ENCODE measurements at places on chromosomes 1 and 21.

GRCh38 chr1:218459878-218460711 lies 115.0 kb downstream of the TGFB2 start:
- no peak for DNase-seq

- DNase-seq, result peak; percentile 74
These were observed 10.7 kb upstream of the RGS16 start for GRCh38 chr1:182614796-182615454.

DNA sequence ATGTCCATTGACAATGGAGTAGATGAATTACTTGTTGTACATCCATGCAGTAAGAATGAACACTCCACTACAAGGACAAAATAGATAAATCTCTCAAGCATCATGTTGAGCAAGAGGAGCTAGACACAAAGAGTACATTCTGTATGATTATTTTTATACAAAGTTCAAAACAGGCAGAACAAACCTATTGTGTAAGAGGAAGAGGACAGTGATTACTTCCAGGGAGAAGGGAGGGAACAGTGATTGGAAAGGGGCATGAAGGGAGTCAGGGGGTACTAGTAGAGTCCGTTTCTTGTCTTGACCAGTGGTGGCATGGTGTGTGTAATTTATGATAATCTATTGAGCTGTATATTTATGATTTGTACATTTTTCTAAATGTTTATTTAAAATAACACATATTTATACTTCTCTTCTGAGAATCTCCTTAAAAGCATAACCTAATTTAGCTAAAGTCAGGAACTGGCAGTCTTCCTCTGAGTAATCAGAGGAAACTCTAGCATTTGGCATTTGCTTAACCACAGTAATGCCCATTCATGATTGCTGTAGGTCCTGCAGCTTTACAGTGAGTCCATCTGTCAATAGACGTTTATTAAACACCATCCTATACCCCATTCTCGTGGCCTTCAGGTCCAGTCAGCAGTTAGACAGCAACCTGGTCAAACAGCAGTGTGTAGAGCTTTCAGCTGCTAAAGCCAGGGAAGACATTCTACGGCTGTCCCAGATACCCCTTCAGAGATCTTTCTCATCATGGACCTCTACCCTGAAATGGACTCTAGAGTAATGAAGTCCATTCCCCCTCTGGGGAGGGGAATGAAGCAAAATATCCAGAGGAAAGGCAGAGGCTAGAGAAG lies 114.1 kb upstream of the GALNT2 start:
- DNase-seq, result no peak

DNA sequence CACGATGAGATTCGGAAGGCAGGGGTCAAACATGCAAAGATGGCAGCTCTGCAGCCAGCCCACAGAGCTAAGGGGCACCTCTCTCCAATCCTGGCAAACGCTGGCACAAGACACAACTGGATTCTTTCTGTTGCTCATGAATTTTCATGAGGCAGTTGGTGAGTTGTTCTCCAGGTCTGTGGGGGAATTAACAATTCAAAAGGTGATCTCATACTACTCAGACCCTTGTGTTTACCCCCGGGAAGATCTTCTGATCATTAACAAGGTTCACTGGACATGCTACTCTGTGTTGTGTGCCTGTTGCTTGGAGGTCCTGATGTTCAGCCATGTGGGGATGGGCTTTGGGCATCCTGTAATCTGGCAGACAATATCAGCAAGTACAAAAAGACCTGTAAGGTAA lies 128.9 kb downstream of the HHAT start:
- no peak for DNase-seq

DNA sequence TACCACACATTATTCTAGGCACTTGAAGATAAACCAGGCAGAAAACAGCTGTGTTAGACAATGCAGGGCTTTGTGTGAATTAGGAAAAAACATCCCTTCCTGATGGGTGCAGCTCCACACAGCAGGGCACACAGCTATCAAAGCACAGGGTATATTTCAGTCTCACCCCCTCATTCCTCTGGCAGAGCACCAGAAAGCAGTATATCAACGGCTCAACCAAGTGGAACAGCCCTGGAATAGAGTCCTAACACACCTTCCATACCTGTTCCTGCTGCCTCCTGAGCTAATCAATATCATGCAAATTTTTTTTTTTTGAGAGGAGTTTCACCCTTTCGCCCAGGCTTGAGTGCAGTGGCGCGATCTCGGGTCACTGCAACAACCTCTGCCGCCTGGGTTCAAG lies 32.1 kb downstream of the LYST start:
- DNase-seq, result no peak

DNA sequence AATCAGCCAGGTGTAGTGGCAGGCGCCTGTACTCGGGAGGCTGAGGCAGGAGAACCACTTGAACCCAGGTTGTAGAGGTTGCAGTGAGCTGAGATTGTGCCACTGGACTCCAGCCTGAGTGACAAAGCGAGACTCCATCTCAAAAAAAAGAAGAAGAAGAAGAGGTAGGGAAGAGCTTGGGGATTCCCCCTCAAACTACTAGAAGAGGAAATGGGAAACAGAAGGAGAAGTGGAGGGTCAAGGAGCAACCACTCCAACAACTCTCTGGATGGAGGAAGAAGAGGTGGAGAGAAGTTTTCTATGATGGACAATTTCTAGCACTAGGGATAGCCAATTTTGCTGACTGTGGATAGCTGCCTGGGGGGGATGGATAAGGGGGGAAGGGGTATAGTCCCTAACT lies 14.9 kb upstream of the SLAMF9 start:
- DNase-seq, result no peak

DNA sequence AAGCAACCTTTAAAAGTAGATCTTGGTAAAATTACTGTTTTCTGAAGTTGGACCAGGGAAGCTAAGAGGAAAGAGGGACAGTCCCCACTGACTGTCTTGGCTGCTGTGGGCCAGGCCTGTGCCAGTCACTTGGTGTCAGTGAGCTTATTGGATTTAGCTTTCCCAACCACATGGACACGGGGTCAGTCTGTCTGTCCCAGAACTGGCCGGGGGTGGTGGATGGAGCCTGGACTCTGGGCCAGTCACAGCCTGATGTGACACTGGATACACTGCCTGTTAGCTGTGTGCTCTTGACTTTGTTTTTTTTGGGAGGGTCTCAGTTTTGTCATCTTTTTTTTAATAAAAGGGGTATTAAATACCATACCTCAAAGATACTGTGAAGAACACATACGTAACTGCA lies 96.7 kb downstream of the GALNT2 start:
- no peak for DNase-seq

DNA sequence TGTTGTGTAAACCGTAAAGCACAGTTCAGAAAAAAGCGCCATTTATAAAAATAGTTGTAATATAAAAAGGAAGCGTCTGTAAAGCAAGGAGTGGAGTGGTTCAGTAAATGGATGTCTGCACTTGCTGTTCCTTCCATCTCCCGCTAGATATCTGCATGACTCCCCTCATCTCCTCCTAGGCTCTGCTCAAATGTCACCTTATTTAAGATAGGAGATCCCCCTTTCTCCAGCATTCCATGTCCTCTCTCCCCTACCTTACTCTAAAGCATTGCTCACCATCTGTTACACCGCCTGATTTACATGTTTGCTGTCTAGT lies 745 bp downstream of the MUL1 start:
- no peak for DNase-seq

DNA sequence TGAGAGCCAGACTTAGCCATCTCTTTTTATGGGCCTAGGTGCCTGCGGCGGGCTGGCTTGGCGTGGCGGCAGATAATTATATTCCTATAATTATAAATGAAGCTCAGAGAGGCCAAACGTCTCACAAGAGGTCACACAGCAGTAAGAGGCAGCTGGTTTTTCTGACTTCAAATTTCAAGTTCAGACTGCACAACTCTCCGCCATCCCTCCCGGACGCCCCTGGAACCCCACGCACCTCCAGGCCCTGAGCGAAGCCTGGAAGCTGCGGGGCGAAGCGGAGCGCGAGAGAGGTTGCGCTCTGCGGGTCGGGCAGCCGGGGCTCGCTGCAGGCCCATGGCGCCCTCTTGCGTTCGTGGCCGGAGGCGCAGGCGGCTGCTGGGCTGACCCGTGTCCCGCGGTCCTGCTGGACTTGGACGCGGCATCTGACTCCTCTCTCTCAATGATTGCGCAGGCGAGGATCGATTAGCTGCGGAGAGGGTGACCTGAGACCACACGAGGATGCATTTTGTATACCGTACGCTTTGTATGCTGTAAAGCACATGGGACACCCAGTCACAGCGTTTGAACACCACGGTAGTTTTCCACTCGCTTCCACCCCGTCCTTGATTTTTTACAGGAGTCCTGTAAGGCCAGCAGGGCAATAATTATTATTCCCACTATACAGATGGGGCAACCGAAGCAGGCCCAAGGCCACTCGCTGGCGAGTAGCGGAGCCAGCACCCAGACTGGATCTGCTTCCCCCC lies 272.7 kb downstream of the FOXD2 start:
- peak; percentile 84 for DNase-seq

- no peak for DNase-seq
These were observed 33.3 kb downstream of the PTPRC start for GRCh38 chr1:198672124-198672523.

- peak; percentile 16 for DNase-seq
These were observed 106.7 kb upstream of the ETS2 start for GRCh38 chr21:38699048-38699447.

GRCh38 chr1:38585460-38585859 lies 274.1 kb downstream of the RRAGC start:
- no peak for DNase-seq

- DNase-seq, result peak; percentile 75
These were observed 25.8 kb downstream of the PRDM2 start for GRCh38 chr1:13725714-13726175.

GRCh38 chr1:53220171-53220961 lies at the start of gene CZIB:
CZIB (minus strand) TSS chr1:53220634; CDS start chr1:53220575, 59 bp downstream.
- peak; percentile 98 for DNase-seq

- no peak for DNase-seq
These were observed 32.4 kb upstream of the KCNA10 start for GRCh38 chr1:110551278-110551809.

DNA sequence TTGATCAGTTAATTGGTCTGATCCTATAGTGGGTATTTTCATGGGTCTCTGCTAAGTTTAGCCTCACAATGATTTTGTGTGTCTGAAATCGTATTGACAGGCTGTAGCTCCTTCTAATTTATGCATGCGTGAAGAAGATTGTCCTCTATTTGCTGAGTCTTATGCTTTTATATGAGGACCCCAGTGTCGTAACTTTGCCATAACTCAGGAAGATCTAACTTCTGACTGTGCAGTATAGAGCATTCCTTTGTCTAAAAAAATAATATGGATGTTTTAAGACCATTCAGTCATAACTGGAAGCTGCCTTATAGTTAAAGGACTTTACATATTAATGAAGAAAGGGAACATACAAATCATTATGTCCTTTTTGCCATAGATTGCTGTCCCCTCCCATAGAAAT lies 73.3 kb downstream of the CAMTA1 start:
- DNase-seq, result no peak

DNA sequence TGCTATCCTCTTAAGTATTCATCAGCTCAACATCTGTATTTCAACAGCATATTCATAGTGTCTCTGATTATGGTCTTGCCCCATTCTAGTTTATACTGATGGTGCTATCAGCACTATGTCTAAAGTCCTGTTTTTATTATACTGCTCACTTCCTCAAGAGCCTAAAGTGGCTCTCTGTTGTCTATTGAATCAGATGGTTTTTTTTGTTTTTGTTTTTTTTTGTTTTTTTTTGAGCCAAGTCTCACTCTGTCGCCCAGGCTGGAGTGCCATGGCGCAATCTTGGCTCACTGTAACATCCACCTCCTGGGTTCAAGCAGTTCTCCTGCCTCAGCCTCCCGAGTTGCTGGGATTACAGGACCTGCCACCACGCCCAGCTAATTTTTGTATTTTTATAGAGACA lies 6.1 kb downstream of the STX12 start:
- DNase-seq, result no peak

DNA sequence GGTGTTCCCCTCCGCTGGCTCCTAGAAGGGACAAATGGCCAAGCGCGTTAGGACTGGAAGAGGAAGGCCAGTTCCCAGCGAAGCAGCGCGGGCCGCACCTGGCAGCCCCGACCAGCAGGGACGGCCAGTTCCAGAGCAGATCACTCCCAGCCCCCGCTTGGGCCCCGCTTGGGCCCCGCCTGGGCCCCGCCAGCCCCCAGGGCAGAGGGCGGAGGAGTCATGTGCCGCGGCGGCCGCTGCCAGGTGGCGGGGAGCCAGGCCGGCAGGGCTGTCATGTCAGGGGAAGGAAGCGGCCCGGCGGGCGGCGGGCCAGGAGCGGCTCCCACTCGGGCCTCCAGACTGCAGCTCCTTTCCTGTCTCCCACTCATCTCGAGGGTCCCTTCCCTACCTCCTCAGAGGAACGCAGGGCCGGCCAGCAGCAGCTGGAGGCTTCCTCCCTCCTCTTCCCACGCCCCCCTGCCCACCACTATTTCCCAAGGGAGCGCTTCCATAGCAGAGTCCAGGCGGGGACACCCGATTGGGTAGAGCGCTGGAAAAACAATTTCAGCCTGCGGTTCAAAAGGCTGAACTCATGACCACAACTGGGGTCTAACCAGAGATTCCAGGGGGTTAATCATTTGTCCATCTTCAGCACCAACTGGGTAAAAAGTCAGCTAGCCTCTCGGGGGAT lies 16.5 kb downstream of the ZNF697 start:
- no peak for DNase-seq

- no peak for DNase-seq
These were observed 121.7 kb downstream of the DMRTB1 start for GRCh38 chr1:53580739-53581475.

GRCh38 chr21:44837537-44837936 lies 19.7 kb upstream of the SUMO3 start:
- no peak for DNase-seq

DNA sequence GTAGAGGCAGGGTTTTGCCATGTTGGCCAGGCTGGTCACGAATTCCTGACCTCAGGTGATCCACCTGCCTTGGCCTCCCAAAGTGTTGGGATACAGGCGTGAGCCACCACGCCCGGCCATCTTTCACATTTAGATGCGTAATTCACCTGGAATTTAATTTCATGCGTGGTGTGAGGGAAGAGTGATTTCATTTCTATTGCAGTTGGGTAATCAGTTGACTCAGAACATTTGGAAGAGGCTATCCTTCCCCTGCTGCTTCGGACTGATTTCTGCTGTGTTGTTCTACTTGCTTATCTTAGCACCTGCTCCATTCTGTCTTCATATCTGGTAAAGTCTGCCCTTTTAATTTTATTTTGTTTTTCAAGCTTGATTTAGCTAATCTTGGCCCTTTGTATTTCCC lies 19.1 kb downstream of the DIP2A start:
- no peak for DNase-seq

DNA sequence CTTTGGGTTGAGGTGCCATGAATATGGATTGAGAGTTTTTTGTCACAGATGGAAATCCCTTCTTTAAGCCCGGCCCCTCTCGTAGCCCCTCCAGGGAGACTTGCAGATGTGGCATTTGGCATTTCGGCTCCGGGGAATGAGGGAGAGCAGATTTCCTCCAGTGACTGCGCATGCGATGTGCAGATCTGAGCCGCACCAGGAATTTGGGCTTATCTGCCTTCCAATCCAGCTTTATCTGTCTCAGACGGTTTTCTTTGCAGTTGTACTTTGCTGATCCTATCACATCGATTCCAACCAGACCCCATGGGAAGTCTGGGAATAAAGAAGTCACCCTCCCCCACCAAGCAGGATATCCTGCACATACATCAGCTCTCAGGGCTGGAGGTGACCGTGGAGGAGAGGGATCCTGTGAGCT lies 11.7 kb downstream of the KIF26B start:
- no peak for DNase-seq

- no peak for DNase-seq
These were observed 115.2 kb upstream of the COA6 start for GRCh38 chr1:234258071-234258470.

- DNase-seq, result peak; percentile 46
These were observed 3.5 kb upstream of the KRTAP27-1 start for GRCh38 chr21:30340714-30341573.

- no peak for DNase-seq
These were observed 2.6 kb upstream of the DVL1 start for GRCh38 chr1:1351511-1352427.
